ENCODE measurements at places on chromosomes 16 and 17. TPM values are rescaled to one million over a fixed set of nuclear protein-coding genes. Genes with fewer than 3 reads are reported as not detected.

Gene LHX1
- not detected for polyA plus RNA-seq

Gene TMEM235
- not detected for polyA plus RNA-seq

Gene CHTF8
- 122 TPM for polyA plus RNA-seq

Gene ARL5C
- not detected for polyA plus RNA-seq

Gene C17orf50
- polyA plus RNA-seq, result not detected

Gene KRTAP4-9
- polyA plus RNA-seq, result 0.24 TPM

Gene CALB2
- polyA plus RNA-seq, result 0.24 TPM

Gene PSME3IP1
- polyA plus RNA-seq, result 75.2 TPM

Gene MYH10
- 71.2 TPM for polyA plus RNA-seq

Gene VAT1L
- polyA plus RNA-seq, result 14.1 TPM

Gene KCNH6
- 0.17 TPM for polyA plus RNA-seq

Gene HBQ1
- 1.7 TPM for polyA plus RNA-seq

Gene TSNAXIP1
- 1.6 TPM for polyA plus RNA-seq

Gene TRAPPC1
- polyA plus RNA-seq, result 303 TPM

Gene PIK3R5
- polyA plus RNA-seq, result not detected

Gene SLC25A39
- 99.7 TPM for polyA plus RNA-seq

Gene CCDC200
- polyA plus RNA-seq, result not detected

Gene SYT17
- polyA plus RNA-seq, result not detected

Gene KCNG4
- not detected for polyA plus RNA-seq

Gene ABI3
- 1.2 TPM for polyA plus RNA-seq

Gene TERB1
- not detected for polyA plus RNA-seq

Gene HS3ST6
- polyA plus RNA-seq, result not detected

Gene SUZ12
- 9.9 TPM for polyA plus RNA-seq

Gene TP53TG3F
- not detected for polyA plus RNA-seq

Gene PERCC1
- polyA plus RNA-seq, result not detected

Gene RASD1
- polyA plus RNA-seq, result 1.4 TPM

Gene SOCS1
- polyA plus RNA-seq, result 19.9 TPM

Gene RFWD3
- polyA plus RNA-seq, result 16.7 TPM

Gene CD2BP2
- polyA plus RNA-seq, result 41.1 TPM

Gene SDR42E1
- 0.32 TPM for polyA plus RNA-seq

Gene TMEM97
- 10.4 TPM for polyA plus RNA-seq

Gene UBTF
- 25.6 TPM for polyA plus RNA-seq

Gene MYL4
- 0.20 TPM for polyA plus RNA-seq

Gene PRSS53
- 5.4 TPM for polyA plus RNA-seq

Gene SLFN14
- not detected for polyA plus RNA-seq

Gene DRC7
- not detected for polyA plus RNA-seq

Gene KRTAP16-1
- not detected for polyA plus RNA-seq

Gene RMI2
- 5.6 TPM for polyA plus RNA-seq

Gene SCGB1C2
- not detected for polyA plus RNA-seq

Gene TLCD1
- 8.7 TPM for polyA plus RNA-seq

Gene ZCCHC14
- 5.3 TPM for polyA plus RNA-seq
